Stimulated activated CD4-positive, alpha-beta T cell treated with anti-CD3 and anti-CD28 coated beads, Interleukin-1b, Interleukin-23, amount 100 ng/mL, for 1 hour (primary cell): ENCODE measurements at places on chromosomes 13 and 19.

DNA sequence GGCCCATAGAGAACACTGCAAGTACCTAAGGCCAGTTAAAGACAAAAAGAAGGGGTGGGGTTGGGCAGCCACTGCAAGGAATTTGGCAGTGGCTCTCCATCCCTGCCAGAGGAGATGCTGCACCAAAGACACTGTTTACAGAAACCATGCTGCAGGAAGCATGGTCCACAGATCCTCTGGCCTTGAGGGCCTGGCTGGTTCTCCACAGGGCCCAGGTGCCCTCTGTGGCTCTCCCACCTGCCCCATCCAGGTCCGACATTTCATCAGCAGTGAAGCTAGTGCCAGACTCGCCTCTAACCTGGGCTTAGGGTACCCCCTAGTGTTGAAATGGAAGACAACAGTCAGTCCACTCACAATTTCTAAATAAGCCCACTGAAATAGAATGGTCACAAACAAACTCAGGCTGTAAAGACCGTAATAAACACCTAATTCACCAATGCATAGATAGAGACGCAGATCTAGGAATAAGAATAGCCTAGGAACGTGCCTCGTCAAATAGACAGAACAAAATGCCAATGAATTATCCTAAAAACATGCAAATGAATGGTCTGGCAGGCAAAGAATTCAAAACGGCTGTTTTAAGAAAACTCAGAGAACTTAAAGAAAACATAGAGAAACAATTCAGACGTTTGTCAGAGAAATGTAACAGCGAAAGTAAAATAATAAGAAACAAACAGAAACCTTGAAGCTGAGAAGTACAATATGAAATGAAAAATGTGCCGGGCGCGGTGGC, 23.3 kb downstream of the LYPD4 start:
- DNase-seq, result no peak

DNA sequence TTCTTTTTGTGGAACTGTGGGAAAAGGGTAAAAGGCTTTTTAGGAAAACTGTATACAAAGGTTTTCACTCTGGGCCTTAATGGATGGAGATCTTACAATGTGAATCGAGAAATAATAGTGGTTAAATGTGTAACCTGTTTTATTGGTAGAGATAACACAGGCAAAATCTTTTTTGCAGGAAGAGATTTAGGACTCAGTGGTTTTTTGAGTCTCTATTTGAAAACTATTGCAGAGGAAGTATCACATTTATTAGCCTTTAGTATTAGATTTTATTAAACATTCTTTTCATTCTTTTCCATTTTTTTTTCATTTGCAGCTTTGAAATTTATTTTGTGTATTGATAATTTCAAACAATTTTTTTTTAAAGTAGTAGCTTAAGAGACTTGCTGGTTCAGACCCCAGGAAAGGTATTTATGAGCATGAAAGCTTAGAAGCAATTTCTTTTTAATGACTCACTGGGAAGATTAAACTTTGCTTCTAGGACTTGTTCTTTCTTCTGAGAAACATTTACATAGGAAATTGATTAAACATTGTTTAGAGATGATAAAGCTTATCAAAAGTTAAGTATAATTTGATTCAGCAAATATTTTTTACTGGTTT, 10.5 kb downstream of the KLF5 start:
- DNase-seq, result no peak

DNA sequence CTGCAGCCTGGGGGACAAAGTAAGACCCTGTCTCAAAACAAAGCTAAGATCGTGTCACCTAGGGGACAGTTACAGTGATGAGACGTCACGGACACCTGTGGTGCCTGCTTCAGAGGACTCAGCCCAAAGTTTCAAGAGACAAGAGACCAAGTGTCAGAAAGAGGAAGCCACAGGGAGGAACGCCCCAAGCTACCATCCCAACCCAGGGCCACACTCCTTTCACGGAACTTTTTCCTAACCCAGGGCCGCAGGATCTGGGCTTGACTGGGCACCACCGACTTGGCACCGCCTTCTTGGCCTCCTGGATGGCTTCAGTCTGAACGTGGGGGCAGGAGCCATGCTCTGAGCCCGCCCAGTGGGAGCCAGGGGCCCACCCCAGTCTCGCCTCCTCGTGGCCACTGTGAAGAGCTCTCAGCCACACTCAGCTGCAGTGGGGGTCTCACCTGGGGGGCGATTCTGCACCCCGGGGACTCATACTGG, 8.5 kb downstream of the MOB3A start:
- DNase-seq, result no peak

DNA sequence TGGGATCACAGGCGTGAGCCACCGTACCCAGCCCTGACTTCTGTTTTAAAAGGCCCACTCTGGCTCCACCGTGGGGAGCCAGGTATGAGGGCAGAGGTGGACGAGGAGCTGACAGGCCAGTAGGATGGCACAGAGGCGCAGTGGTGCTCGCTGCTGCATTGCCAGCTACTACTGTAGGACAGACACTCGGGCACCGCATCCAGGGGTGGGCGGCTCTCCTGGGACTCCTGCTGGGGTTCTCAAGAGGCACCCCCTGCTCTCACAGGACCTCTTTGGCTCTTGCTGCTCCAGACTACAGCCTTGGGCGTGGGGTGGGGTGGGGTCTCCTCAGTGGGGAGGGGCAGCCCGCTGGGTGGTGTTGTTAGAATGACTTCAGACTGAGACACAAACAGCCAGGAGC, 53.4 kb downstream of the LATS2 start:
- no peak for DNase-seq

GRCh38 chr13:70849222-70849621, 741.0 kb upstream of the KLHL1 start:
- no peak for DNase-seq

GRCh38 chr13:46747031-46747820, 49.7 kb downstream of the ESD start:
- DNase-seq, result no peak

DNA sequence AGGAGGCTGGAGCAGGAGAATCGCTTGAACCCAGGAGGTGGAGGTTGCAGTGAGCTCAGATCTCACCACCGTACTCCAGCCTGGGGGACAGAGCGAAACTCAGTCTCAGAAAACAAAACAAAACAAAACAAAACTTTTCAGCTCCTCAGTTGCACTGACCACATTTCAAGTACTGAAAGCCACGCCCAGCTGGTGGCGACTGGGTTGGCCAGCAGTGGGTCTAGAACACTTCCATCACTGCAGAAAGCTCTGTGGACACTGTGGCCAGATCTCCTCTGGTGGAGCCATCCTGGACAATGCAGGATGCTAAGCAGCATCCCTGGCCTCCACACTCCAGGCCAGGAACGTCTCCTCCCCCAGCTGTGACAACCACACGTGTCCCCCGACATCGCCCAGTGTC, 21.1 kb downstream of the TLE2 start:
- no peak for DNase-seq

GRCh38 chr19:28864577-28865042, 348.3 kb downstream of the UQCRFS1 start:
- DNase-seq, result no peak
